ENCODE measurements at places on chromosomes 6 and 20.

DNA sequence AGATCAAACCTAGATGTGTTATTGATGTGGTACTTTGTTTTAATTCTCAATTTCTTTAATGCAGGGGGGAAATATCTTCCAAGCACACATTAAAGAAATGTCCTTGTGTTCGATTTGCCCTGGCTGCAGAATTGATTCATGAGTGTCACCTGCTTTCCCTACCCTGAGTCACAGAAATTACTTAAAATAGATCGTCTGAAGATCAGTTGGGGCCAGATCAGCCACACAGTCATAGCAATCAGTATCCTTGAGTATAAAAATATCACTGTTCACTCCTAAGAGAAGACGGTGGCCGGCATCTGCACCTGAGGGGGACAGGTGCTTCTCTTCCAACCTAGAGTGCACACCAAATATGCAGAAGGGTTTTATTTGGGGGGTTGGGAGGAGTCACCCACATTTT is 115.2 kb upstream of the RIN2 start:
- DNase-seq: no peak

DNA sequence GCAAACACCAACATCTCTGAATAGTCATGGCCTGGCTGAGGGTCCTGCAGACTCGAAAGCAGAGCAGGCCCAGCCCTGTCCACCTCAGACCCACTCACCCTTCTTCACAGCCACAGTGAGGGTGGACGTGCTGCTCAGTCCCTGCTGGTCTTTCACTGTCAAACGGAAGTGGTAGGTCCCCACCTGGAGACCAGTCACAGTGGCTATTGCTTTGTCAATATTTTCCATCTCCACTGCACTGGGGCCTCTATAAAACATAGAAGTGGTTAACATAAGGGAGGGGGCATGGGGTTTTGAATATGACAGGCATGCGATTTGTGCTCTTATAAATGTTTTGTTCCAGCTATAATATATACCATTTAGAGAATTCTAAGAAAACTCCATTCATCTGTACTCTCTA is 73.9 kb downstream of the ALDH5A1 start:
- DNase-seq: no peak

DNA sequence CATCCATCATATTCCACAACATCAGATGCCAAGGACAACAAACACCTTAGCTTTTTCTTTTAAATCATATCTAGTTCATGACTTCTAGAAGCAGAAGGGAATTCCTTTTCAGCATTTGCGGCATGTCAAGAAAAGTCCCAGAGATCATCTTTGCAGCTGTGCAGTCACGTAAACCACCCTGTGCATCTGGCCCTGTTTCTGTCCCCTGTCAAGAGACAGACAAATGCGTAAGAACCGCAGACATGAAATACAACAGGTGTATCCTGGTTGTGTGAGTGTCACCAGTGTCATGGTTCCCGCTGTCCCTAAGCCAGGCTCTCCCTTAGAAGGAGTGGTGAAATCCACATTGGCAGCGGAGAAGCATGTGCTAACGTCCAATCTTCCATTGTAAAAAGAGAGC is 28.1 kb downstream of the LY86 start:
- no peak for DNase-seq

GRCh38 chr6:11270030-11271027 is 37.9 kb upstream of the NEDD9 start:
- DNase-seq: no peak

- no peak for DNase-seq
These were observed 59.2 kb downstream of the ANKRD6 start for GRCh38 chr6:89492025-89492640.

DNA sequence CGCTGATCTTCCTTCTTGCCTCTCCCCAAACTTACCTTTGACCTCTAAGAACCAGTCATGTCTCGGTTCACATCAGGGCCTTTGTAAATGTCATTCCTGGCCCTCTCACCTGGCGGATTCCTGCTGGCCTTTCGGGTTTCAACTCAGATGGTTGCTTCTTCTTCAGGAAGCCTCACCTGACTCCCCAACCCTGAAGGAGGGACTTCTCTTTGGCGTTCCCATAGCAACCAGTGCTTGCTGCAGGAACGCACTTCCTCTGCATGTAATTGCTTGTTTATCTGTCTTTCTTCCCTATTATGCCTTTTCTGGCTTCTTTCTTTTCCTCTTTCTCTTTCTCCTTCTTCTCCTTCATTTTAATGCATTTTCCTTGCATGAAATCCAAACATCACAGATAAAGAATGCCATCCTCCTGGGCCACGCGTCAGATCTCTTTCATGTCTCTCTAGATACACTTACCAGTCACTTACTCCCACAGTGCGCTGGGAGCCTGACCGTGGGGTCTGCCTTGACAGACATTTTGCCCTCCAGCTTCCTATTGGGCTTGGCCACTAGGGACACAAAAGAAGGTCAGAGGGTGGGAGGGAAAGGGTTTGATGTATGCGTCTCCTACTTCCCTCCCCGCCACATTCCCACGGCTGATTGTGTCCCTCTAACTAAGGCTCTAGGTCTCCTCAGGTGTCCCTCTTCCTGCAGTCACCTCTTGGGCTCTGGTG is 295.7 kb upstream of the TSHZ2 start:
- DNase-seq: no peak

DNA sequence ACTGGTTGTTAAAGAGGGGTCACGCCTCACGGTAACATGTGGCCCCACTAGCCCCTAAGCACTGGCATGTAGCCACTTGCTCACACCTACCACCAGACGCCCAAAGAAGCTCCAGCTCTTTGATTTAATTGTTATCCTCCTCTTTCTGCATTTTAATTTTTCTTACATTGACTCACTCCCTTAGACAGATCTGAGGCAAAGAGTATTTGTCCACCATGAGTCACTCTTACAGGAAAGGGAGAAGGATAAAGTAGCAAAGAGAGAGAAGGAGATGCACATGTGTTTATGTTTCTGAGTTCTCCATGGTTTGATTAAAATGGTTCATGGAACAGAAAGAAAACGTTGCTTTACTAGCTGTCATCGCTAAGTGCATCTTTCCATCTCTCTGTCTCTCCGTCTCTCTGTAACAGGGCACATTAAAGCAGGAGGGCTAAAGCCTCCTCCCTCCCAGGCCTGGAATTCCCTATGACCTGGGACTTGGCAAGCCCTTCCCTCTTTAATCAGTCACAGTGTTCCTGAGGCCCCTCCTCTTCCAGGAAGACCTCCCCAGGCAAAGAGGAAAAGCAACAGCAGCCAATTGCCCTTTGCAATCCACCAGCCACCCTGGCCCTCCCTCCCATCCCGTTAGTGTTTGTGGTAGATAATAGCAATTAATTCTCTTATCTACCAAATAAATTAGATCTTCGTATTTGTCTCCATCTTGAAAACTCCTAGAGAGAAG is 112.8 kb upstream of the TSHZ2 start:
- DNase-seq: no peak

DNA sequence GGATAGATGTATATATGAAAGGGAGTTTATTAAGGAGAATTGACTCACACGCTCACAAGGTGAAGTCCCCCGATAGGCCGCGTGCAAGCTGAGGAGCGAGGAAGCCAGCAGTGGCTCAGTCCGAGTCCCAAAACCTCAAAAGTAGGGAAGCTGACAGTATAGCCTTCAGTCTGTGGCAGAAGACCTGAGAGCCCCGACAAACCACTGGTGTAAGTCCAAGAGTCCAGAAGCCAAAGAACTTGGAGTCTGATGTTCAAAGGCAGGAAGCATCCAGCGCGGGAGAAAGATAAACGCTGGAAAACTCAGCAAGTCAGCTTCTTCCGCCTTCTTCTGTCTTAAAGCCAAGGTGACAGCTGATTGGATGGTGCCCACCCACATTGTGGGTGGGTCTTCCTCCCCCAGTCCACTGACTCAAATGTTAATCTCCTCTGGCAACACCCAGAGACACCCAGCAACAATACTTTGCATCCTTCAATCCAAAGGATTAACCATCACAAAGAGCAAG is 102.6 kb upstream of the GJE1 start:
- no peak for DNase-seq

GRCh38 chr6:136786658-136787057 is 5.6 kb downstream of the MAP3K5 start:
- DNase-seq: no peak

- DNase-seq: no peak
These were observed 45.9 kb upstream of the TGM3 start for GRCh38 chr20:2249935-2250334.

- DNase-seq: no peak
These were observed 17.3 kb downstream of the FARS2 start for GRCh38 chr6:5278565-5279120.

DNA sequence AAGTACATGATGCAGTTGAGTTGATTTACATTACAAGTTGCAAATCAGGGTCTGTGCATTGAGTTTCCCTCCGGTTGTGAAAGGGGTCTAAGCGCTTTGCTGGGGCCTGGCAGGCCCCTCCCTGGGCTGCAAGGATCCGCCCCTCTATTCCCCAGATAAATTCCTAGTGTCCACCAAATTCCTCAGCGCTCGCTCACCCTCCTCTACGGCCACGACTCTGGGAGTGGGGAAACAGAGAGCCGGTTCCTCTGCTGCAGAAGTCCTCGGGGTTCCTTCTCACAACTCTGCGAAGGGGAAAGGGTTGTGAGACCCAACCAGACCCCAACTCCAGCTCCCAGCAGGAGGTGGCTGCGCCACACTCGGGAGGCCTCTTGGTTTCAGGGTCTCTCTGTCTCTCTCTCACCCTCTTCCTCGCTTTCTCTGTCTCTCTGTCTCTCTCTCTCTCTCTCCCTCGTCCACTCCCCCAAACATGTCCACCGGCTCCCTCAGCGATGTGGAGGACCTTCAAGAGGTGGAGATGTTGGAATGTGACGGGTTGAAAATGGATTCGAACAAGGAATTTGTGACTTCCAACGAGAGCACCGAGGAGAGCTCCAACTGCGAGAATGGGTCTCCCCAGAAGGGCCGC is at the start of gene TCF21:
Gene TCF21, plus strand, starts transcription at position 185 of the 628 bp plus-strand sequence. Its CDS starts 285 bp downstream, at position 470.
- DNase-seq: no peak

DNA sequence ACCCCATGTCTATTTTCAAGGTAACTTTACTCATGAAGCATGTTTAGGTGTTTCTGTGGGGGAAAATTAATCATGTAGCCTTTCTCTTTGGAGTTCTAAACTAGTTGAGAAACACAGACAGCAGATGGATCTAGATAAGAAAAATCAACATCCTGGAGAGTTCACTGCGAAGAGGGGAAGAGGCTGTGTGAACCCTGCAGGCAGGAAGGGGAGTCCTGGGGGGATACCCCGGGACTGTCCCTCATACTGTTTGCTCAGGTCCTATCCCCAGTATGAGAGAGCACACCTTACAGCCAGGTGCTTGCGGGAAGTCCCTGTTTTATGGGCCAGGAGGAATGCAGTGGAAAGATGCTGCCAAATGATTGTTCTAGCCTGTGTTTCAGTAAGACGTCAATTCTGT is 32.7 kb downstream of the CHMP4B start:
- DNase-seq: no peak

DNA sequence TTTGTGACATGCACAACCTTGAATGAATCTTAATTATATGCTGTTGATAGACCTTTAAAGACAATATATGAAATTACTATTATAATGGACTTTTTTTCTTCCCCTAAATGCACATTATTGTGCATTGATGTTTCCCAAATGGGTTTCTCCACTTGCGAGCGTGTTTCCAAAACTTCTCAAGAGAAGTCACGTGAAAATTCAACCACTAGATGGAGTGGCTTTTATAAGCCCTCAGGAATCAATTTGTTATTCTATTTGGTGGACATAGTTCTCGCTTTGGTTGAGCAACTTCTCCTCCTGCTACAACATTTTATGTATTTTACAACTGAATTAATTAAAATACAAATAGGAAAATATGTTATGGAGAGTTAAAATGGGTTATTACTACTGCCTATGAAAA is 9.0 kb downstream of the CNR1 start:
- DNase-seq: no peak

GRCh38 chr6:78810146-78810545 is 57.2 kb upstream of the IRAK1BP1 start:
- no peak for DNase-seq

GRCh38 chr6:88840796-88841539 is 122.5 kb downstream of the RNGTT start:
- DNase-seq: no peak

DNA sequence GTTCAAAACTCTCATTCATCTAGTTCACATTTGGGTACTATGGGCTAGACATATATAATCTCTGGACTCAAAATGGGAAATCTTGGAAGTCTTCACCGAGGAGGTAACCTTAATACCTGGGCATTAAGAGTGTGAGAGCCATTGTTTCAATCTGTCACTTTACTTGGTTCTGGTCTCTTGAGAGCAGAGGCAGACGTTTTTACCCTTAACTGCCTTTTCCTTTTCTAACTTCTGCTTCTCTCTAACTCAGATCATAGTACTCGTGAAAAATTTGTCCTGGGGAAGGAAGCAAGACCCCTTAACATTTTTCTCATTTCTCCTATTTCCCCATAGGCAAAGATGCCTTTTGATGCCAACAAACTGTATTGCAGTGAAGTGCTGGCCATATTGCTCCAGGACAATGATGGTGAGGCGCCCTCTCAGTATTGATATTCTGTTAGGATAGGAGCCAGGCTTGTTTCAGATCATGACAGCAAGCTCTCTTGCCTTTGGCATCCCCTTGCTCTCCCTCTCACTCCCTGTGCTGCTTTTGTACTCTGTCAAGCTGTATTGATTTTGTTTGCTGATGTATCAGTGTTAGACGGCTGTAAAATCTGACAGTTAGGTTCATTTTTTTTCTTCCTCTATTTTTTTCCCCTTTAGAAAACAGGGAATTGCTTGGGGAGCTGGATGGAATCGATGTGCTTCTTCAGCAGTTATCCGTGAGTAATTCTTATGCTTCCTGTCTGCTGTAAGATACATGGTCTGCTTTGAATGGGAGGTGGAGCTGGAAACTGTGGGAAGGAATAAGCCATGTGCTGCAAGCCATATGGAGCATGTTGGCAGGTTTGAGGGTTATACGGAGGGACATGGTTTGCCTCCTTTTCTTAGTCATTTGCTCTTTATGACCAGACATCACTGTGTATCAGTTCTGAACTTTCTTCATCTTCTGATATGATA is 83.5 kb downstream of the CTNNBL1 start:
- no peak for DNase-seq

GRCh38 chr20:60718743-60719480 is 533.1 kb upstream of the CDH4 start:
- DNase-seq: no peak

GRCh38 chr6:87702589-87702945 is 534 bp upstream of the AKIRIN2 start:
- no peak for DNase-seq

DNA sequence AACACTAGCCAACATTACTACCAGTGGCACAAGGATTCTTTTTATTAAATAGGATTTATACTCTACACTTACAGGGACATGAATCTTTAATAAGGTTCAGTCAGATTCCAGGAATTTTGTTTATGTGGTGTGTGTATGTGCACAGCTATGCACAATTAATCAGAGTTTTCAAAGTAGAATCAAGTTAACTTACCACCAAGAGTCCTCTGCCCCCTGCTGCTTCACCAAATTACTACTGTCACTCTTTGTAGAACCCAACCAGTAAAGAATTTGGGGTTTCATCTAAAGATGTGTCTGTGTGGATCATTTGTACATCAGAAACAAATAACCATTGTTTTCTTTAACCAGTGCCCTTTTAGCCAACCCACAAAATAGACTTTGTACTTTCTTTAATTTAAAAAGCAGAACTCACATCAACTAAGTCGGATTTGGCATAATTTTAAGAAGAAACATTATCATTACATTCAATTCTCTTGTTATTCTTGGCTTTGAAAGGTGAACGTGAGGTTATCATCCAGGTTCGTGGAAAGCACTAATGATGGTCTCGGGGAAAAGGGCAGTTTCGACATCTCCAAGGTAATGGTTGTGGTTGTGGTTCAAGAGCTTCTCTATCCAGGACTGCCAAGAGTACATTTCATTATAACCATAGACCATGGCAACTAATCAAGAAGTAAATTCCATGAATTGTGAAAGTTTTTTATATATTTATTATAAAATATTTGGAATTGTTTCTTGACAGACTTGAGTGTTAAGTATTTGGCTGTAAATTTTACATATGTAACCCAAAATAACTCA is 514.3 kb upstream of the ID4 start:
- DNase-seq: no peak
